Activated T-helper 1 cell treated with anti-CD3 and anti-CD28 coated beads, Interleukin-12 subunit alpha, Interleukin-12 subunit beta, Interleukin-2, Interleukin-4 antibody, amounts not matched to agents 30 ng/mL and 10 ng/mL and 1 ng/mL, durations not matched to agents 14 hours and 24 hours and 36 hours (primary cell): ENCODE measurements at places on chromosomes 1 and 21.

DNA sequence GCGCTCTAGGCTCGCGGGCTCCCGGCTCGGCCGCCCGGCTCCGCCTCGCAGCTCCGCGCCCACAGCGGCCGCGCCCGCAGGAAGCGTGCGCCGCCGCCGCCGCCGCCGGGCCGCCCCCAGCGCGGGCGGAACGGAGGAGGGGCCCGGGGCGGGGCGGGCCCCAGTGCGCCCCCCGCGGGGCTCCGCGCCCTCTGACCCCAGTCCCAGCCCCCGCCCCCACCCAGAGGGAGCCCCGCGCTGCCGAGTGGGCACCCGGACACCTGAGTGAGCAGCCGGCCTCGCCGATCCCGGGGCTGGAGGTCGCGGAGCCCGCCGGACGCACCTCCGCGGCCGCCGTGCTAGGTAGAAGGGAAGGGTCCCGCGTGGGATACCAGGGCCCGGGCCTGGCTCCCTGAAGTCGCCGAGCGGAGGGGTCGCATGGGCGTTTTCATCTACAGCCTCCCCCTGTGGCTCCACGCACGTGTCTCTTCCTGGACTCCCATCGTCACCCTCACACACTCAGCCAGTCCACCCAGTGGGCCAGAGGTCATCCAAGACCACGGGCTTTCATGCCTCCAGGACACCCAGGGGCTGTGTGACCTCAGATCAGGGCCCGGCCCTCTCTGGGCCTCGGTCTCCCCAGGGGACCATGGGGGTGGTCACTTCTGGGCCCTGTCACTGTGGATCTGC lies at the start of gene SDC3:
SDC3 (minus strand) TSS at position 63 of the 669 bp plus-strand sequence. CDS start 172 bp downstream, outside the sequence.
- DNase-seq: no peak

DNA sequence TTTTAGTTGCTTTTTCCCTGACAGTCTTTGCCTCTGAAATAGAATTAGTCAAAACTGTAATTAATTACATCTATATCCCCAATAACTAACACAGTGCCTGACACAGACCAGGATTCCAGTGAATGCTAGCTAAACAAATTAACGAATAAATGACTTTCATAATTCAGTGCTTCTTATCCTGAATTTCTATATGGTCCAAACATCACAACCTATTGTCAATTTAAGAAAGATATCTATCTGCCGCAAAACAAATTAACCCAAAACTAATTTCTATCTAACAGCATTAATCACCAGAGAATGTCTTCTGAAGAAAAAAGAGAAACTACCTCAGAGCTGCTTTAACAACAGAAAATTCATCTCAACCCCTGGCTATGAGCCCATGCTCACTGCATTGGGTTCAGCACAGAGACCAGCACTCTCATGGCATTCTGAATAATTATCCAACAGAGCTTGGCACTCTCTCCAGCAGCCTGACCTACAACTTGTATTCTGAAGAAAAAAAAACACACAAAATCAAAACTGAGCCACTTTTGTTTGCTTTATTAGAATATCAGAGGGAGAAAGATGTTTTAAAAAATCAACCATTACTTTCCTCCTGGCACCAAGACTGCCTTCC lies 547.3 kb upstream of the BEND5 start:
- DNase-seq: no peak

- no peak for DNase-seq
Measured at GRCh38 chr1:24991697-24992096, 61.6 kb upstream of the RUNX3 start.

DNA sequence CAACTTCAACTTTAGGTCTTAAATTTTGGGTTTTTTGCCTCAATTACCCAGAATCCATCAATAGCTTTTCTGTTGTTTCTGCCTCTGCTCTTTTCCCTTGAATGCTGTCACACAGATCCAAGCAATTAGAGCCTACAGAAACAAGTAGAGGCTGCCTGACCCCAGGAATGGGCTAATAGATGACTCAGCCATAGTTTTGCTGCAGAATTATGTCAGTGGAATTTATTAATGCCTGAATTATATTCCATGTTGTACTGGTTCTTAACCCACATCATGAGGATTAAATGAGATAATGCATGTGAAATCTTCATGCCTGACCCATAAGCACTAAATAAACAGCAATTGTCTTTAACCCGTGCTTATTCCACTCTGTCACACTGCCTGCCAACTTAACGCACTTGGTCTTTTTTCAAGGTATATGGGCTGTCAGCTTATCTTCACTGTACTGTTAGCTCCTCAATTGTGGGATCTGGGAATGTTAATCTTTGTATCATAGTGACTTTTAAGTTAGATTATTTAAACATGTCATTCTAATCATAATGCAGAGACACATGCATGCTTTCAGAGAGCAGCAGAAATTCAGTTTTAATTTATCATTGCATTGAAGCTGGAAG lies 213.3 kb downstream of the ROR1 start:
- no peak for DNase-seq

- no peak for DNase-seq
Measured at GRCh38 chr1:112533029-112533428, 24.3 kb downstream of the WNT2B start.
